ENCODE measurements at places on chromosomes 7 and 10.
A peak's percentile ranks its signal among the peaks of the same experiment; 100 is the strongest.

DNA sequence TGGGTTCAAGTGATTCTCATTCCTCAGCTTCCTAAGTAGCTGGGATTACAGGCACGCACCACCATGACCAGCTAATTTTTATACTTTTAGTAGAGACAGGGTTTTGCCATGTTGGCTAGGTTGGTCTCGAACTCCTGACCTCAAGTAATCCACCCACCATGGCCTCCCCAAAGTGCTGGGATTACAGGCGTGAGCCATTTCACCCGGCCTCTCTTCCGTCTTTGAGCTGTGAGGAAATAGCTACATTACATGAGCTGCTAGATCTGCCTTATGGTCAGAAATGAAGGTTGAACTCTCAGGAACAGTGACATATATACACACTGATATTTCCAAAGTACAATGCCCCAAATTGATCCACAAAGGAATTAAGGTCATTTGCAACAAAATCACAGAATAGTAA, 2.4 kb downstream of the BLVRA start:
- DNase-seq: peak; percentile 28

- DNase-seq: no peak
Observed at GRCh38 chr10:31618541-31619291, 299.7 kb downstream of the ZEB1 start.

DNA sequence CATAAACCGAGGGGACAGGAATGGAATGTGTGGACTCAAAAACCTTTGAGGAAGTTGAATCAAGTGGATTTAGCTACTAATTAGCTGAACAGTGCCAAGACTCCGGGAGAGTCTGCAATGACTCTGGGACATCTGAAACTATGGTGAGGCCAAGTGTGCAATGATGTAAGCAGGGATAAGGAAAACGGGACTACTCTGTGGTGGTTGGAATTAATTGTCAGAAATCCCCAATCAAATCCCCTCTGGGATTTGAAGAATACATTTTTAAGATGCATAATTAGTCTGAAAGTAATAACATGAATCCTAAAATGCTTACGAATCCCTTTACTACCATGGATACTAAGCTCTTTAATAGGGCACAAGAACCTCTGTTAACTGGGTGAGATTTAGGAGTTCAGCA, 602.8 kb downstream of the NRG3 start:
- no peak for DNase-seq

- no peak for DNase-seq
Observed at GRCh38 chr7:158415316-158415715, 172.3 kb downstream of the PTPRN2 start.

DNA sequence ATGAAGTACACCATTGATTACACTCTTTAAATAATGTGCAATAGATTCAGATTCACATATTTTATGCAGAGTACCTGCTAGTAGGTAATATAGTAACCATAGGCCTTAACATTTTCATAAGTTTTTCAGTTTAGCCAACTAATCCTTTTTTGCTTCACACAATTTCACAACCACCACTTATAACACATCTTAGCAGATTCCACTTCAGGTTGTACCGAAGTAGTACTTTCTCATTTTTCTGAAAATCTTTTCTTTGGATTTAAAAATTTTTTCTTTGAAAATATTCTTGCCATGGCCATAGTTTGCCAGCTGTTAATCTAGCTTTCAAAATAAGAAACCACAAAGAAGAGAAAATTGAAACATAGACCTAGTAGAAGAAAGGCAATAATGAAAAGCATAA, 203.1 kb downstream of the MGMT start:
- no peak for DNase-seq

- DNase-seq: peak; percentile 43
Observed at GRCh38 chr10:22550732-22551131, 163.6 kb downstream of the PIP4K2A start.

DNA sequence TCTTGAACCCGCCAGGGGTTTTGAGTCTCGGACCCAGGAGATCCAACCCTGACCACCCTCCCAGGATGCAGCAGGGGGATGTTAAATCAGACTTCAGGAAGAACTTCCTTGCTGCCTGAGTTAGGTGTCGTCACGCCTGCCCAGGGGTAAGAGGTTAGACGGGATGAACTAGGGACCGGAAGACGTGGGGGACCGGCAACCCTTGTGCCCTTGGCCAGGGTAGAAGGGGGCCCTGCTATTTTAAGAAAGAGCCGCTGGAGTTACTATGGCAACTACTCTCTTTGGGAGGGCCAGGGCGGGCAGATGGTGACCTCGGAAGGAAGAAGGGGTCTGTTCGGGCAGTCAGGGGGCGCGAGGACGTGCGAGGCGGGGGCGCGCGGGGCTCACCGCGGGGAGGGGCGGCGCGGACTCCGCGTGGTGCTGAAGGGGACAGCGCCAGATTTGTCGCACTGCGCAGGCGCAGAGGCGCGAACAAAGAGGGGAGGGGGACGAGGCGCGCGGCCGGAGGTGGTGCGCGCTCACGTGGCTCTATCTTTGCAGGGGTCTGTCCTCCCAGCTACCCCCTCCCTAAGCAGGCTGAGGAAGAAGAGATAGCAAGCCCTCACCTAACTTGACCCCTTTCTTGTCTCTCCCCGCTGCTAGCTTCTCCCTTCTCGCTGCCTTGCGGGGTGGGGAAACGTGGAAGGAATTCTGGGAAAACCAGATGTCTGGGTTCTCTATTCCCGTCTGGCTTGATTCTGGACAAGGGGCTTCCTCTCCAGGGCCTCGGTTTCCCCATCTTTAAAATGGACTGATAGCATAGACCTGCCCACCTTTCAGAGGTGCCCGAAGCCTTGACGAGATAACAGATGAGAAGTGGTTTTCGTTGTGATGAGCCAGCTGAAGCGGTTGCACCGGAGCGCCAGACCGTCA, 940 bp upstream of the PSD start:
- peak; percentile 57 for DNase-seq

DNA sequence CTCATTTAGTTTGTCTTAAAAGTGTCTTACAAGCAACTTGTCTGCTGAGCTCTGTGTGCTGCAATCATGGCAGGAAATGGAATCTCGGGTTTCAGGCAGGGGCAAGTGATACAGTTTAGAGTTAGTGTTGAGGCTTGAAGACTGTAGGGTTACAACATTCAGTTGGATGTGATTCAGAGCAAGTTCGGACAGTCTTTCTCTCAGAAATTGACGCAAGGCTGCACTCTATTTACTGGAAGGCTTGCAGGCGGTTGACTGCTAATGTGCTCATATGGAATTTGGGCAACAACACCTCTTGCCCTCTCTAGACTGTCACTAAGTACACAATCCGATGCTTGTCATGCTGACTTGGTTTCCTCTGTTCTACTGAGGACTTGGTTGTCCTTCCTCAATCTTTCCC, 161.7 kb upstream of the BMPER start:
- DNase-seq: no peak

- DNase-seq: no peak
Observed at GRCh38 chr10:87803831-87804230, 14.2 kb downstream of the ATAD1 start.

DNA sequence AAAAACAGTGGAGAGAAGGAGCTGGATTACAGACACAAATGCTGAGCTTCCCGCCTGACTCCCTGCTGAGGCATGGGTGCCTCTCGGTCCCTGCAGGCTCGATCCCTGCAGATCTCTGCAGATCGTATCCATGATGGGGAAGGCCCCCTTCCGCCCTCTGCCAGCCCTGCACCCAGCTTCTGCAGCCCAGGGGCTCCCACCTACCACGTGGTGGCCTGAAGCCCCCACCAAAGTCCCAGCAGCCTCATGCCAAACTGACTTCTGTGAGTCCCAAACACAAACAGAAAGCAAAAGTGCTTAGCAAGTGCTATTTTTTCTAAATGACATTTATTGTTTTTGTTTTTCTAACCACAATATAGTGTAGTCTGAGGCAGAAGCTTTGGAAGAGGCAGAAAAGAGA, 127.1 kb upstream of the CHST15 start:
- peak; percentile 17 for DNase-seq

DNA sequence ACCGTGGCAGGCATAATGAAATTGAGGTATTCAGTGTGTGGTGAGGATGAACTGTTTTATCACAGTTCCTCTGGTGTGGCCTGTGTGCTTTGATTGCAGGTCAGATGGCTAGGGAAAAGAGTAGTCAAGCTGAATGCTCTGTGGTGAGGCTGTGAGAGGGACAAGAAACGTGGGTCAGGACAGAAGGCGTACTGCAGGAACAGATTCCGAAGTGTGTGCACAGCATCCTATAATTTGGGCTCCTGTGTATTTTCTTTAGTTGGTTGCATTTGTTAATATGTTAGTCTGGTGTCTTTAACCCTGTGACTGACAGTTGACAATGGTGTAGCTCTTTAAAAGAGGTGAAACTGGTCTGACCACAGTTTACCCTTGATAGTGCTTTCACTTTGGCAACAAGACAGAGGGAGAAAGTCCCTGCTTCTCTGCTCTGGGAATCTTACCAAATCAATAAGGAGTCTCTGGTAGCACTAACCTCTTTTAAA, 76.5 kb downstream of the AUTS2 start:
- no peak for DNase-seq

- peak; percentile 35 for DNase-seq
Observed at GRCh38 chr7:117041007-117041406, 87.7 kb downstream of the ST7 start.

GRCh38 chr7:44636926-44637325, 30.5 kb downstream of the OGDH start:
- no peak for DNase-seq

DNA sequence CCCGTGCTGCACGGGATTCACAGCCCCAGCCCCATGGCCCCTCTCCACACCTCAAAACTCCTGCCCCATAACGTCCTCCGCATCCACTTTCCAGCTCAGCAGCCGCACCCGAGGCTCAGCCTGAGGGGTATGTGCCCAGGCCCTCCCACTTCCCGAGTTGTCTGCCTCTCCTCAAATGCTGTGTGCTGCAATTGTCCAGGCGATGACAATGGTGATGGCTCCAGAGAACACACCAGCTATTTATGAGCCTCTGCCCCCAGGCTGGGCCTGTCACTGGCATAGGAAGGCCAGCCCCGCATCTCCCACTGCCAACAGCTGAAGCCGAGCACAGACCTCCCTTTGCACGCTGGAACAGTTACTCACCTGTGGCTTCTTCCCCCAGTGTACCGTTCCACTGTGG, 2.4 kb upstream of the LDB3 start:
- no peak for DNase-seq

GRCh38 chr10:103559776-103560175, 66.3 kb downstream of the NEURL1 start:
- no peak for DNase-seq

GRCh38 chr7:6589829-6590644, at the start of gene INTS15:
TSS of gene INTS15 (plus strand) at chr7:6590021. CDS start at chr7:6590284, 263 bp downstream.
- peak; percentile 91 for DNase-seq

- DNase-seq: peak; percentile 87
Observed at GRCh38 chr10:100986952-100987684, at the start of the genes MRPL43 and TWNK. TSS of gene MRPL43 (minus strand) at chr10:100987497. CDS start at chr10:100987443, 54 bp downstream. TSS of gene TWNK (plus strand) at chr10:100987543. CDS start at chr10:100988211, 668 bp downstream.

GRCh38 chr10:24790073-24790472, 66.4 kb upstream of the ARHGAP21 start:
- DNase-seq: no peak

DNA sequence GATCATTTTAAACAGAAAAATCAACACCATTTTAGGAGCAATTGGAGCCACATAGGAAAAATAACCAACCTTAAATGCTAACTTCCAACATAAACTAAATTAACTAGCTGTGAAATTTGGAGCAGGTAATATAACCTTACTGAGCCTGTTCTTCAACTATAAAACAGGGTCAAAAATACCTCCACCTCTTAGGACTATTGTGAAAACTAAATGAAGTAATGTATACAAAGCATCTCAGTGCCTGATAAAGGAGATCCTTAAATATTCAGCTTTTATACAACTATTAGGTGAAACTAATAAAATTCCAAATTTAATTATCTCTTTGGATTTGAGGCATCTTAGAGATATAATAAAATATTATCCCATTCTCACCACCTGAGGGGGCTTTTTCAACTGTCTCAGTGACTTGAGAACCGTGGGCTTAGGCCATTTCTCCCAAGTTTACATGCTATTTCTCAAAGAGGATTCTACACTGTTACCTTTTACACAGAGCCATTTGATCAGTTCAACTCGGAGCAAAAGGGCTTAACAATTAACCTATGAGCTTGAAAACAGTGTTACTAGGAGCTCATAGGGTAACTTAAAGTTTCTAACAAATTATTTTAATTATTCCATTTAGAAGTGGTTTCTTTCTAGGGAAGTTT, 165.0 kb upstream of the ASAH2 start:
- no peak for DNase-seq

DNA sequence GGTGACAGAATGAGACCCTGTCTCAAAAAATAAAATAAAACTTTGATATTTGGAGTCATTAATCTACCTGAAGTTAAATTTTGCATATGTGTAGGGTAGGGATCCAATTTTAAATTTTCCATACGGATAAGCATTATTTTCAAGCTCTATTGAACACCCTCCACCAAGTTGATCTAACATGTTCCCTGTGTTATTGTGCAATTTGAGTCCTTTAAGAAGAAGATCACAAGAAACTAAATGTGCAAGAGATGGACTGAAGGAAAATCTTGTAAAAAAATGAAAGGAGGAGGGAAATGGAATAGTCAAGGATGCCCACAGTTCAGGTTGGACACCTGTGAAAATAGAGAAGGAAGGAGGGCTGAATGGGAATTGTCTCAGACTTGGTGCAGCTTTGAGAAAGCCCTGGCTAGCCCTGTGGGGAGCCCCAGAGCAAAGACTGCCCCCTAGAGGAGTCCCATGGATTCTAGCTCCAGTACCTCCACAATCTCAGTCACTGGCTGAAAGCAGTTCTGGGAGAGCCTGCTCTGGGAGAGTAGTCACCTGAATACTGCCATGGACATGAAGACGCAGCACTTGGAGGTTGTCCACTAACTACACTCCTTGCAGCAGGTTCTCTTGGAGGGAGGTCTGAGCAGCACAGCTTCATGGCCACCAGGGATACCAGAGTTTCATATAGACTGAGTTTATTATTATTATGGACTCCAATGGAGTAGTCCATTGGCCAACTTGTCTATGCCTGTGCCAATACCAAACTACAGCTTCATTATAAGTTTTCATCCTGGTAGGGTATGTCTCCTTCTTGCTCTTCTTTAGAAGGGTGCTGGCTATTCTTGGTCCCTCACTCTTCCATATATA, 5.7 kb upstream of the TIAL1 start:
- DNase-seq: peak; percentile 63

GRCh38 chr10:38143587-38143986, 49.5 kb downstream of the ZNF37A start:
- DNase-seq: no peak

- DNase-seq: no peak
Observed at GRCh38 chr10:131896403-131896802, 4.4 kb upstream of the PPP2R2D start.

- DNase-seq: no peak
Observed at GRCh38 chr7:29592866-29593265, 29.2 kb downstream of the PRR15 start.

GRCh38 chr7:151520419-151521261, 945 bp upstream of the RHEB start:
- DNase-seq: peak; percentile 32

DNA sequence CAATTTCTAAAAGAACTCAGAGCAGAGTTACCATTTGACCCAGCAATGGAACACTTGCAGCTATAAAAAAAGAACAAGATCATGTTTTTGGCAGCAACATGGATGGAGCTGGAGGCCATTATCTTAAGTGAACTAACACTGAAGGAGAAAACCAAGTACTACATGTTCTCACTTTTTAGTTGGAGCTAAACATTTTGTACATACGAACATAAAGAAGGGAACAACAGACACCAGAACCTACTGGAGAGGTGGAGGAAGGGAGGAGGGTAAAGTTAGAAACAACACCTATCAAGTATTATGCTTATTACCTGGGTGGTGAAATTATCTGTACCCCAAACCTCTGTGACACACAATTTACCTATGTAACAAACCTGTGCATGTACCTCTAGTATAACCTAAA, 329.5 kb downstream of the ATRNL1 start:
- DNase-seq: no peak

GRCh38 chr10:88754287-88754686, 5.5 kb upstream of the LIPN start:
- no peak for DNase-seq

GRCh38 chr7:139634087-139634486, 110.6 kb downstream of the CLEC2L start:
- no peak for DNase-seq
